Posterior cingulate gyrus (tissue), 11 donors: ENCODE measurements at places on chromosomes 7 and 10.
A peak's percentile ranks its signal among the peaks of the same experiment; 100 is the strongest.

DNA sequence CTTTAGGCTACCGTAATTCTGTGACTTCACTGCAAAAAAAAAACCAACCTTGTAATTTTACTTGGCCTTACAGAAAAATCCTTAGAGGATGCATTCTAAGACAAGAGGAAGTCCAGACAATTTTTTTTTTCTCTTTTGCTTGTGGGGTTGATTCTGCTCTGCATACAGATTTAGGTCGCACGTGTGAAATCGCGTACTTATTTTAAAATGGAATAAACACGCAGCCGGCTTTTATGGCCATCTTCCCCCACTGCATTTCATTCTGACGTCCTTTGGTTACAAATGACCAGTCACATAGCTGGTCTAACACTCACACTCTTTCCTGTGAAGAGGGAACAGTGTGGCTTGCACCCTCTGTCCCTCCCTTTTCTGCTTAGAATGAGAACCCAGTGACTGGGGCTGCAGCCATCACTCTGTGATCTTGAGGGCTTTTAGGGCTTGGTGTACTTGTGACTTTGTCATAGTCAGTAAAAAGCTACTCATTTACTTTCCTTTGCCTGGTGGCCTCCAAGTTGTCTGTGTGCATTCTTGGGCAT is 63.6 kb upstream of the CARD11 start:
- no peak for DNase-seq

- no peak for DNase-seq
Observed at GRCh38 chr7:112462236-112462635, 12.0 kb downstream of the IFRD1 start.

- no peak for DNase-seq
Observed at GRCh38 chr10:76149182-76149581, 717.8 kb downstream of the LRMDA start.

- no peak for DNase-seq
Observed at GRCh38 chr7:28811701-28812430, 146.3 kb downstream of the TRIL start.

DNA sequence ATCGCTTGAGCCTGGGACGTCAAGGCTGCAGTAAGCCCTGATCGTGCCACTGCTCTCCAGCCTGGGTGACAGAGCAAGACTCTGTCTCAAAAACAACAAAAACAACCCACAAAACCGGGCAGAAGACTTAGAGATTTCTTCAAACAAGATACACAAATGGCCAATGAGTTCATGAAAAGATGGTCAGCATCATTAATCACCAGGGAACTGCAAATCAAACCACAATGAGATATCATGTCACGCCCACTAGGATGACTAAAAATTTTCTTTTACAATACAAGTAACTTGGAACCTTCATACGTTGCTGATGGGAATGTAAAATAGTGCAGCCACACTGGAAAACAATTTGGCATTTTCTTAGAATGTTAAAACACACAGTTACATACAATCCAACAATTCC is 77.3 kb upstream of the GRID1 start:
- DNase-seq, result no peak

DNA sequence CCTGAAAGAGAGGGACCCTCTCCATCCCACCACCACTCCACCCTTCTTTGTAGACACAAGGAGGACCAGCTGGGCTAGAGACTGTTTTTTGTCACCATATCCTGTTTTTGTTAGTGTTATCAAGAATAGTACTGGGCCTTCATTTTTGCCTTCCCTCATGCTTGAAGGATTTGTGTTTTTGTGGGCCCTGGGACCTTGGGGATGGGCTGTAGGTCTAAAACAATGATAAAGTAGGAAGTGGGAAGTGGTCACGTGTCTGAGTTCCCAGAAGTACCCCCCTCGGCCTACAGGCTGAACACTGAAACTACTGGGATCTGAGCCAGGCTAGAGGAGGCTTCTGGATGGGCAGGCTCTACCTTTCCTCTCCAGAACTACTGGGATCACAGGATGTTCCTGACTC is 8.9 kb downstream of the AGFG2 start:
- DNase-seq, result no peak

DNA sequence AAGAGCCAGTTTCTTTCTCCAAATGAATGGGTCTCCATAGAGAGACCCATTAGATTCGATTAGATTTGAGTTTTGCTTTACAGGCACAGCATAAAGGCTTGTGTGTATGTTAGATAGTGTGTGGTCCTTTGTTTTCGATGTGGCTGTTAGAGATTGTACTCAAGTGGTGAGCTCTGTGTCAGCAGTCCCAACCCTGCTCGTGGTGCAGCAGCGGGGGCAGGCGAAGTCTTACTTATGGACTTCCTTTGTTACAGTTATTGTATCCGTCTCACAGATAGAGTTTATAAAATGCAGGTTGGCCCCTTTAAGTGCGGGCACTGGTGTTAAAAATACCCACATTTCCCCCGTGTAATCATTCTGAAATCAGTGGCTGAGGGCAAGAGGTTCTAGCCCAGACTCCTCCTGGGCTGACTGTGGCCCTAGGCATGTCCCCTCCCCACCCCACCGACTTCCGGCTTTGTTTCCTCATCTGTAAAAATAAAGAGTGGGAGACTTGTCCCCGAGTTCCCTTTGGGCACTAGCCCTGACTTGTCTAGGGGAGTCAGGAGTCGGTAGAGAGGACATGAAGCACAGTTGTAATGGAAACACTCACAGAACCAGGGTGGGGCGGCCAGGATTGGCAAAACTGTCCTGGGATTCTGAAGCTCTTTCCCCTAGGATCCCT is 28.6 kb downstream of the MTURN start:
- no peak for DNase-seq

DNA sequence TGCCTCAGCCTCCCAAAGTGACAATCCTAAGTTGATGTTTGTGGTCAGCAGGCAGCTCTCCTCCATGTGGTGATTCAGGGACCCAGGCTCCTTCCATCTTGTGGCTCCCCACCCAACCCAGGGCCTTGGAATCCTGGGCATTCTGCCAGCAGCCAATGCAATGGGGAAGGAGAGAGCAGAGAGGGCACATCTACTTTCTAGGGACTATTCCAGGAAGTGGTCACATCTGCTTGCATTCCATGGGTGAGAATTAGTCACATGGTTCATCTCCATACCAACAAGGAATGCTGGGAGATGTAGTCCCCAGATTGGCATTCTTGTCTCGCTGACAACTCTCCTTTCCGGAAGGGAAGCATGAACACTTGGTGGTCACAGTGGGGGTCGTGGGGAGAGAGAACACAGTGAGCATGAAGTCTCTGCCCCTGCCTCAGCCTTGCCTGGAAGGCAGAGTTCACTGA is 9.9 kb upstream of the SRRM3 start:
- no peak for DNase-seq

GRCh38 chr7:5780801-5781496 is 514 bp downstream of the RNF216 start:
- peak; percentile 82 for DNase-seq

GRCh38 chr7:143518521-143518920 is 40.8 kb downstream of the TAS2R41 start:
- DNase-seq, result no peak

GRCh38 chr7:32881074-32881982 is 10.2 kb downstream of the KBTBD2 start:
- DNase-seq, result no peak

GRCh38 chr10:72524489-72524888 is 101.4 kb downstream of the MICU1 start:
- DNase-seq, result no peak

DNA sequence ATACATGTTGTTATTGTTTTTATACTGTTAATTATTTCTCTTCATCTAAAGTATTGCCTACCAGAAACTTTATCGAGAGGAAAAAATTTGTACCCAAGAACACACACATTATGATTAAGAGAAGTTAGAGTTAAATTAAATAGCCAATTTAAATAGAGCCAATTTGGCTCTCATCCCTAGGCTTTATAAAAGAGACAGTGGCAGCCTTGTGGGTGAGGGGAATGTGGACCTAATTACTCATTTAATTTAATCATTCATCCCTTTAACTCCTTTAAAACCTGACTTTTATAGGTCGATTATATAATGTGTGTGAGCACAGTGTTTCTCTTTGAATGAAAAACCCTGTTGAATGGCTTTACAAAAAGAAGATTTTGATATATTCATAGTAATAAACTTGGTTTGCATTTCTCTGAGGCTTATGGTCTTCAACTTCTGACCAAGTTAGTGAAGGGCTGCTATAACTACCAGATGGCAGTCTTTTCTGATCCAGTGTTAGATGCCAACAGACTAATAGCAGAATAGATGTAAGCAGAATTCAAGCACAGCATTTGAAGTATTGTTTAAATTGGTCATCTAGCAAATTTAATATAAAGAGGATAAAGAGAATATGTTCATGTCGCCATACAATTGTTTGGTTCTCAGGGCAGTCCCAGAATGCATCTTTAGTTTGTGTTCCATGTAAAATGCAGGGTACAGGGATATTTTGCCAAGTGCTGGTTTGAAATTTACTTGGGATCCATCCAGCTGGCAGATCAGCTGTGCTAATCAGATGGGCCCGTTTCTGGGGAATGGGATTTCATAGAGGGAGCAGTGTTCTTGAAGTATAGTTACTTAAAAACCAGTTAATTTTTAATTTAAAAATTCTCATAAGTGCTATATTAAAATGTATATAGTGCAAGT is 25.3 kb downstream of the ADD3 start:
- no peak for DNase-seq

DNA sequence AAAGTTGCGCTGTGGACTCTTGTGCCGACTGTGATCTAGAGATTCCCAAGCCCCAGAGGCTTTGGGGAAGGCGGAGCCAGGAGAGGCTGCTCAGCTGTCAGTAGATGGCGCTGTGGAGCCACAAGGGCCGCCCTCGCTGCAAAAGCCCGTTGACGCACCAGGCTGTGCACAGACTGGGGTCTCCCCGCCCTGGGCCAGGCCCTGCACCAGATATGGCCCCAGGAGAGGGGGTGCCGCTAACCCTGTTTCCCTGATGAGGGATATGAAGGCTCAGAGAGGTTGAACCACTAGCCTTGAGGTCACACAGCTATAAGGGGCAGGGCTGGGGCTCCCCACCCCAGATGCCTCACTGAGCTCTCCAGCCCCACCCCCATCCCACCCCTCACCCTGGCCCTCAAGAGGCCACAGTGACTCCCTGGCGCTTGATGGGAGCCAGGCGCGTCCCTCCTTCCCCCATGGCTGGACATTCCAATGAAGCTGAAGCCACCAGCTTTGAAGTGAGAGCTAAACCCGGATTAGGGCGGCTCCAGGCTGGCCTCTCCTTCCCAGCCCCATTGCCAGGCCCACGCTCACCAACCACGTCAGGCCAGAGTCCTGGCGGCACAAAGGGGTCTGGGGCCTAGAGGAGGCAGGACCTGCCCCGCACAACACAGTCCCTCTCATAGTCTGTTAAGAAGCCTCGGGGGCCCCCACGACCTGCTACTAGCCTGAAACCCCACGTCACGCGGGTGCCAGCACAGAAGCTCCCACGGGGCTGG is 26.4 kb downstream of the MYL10 start:
- DNase-seq, result peak; percentile 83

DNA sequence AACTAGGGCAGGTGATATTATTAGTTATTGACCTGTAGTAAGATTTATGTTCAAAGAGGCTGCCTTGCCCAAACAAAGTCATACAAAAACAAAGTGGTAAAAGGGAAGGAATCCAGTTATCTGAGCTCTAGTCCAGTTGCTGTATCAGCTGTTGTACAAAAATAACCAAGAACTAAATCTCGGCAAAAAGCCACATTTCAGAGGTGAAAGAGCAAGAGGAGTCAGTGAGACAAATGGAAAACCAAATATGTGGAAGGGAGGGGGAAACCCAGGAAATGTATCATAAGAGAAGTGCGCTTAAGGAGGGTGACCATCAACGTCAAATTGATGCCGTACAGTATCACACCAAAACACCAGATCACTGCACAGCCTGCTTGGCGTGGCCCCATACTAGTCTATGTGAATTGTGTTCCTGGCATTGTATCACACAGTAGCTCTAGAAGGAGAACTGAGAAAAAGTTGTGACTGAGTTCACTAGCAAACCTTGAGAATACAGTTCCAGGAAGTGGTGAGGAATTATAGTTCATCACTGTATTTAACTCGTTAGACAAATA is 6.4 kb downstream of the AGBL3 start:
- no peak for DNase-seq

- no peak for DNase-seq
Observed at GRCh38 chr10:14396411-14397048, 65.8 kb upstream of the FRMD4A start.

DNA sequence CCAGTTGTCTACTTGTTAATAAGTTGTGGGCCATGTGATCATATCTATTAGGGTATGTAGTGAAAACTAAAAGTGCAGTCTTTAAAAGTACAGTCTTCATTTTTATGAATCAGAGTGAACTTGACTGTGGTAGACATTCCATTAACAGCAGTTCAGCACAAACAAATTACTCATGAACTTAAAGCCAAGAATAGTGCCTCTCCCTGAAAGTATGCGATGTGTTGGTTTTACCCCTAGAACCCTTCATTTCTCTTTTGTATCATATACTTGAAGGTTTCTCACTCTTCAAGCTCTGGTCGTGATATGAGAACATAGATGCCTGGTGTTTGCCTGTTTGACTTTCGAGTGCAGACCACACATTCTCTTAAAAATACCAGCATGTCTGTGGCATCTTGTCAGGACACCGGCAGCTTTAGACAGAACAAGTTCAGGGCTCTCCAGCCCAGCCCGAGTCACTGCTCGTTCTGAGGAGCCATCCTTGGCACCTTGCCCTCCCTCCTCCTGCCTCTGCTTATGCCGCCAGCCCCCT is 159.3 kb downstream of the LCOR start:
- DNase-seq, result no peak

DNA sequence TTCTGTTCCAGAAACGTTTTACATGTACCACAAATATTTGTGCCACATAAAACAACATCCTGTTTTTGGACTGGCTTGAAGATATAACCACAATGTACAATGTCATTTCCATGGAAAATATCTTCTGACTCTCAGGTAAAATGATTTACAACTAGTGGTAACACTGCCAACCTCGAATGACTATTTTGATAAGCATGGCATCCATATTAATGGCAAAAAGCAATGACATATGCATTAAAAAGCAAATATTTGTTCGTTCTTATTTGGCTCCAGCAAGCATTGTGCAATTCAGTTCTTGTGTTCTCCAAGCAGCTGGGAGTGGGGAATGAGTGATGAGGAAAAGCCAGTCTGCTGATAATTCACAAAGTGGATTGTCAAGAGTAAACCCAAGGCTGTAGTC is 289.0 kb downstream of the PLXDC2 start:
- DNase-seq, result no peak

GRCh38 chr7:109020251-109020650 is 450.6 kb downstream of the DNAJB9 start:
- no peak for DNase-seq

DNA sequence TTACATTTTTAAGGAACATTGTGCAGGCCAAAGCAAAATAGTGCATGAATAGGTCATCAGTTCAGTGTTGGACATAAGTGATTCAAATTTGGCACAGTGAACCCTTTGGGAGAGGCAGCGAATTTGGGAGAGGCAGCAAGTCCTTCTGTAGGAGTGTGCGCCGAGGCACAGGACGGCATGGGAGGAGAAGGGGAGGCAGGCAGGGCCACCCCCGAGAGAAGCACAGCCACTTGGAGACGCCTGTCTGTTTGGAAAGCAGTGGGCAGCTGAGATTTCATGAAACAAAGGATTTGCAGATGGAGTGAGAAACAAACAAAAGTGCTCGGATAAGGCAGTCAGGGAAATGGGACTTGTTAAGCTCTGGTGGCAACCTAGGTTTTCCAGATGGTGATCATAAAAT is 30.6 kb downstream of the VIPR2 start:
- DNase-seq, result no peak
